ENCODE measurements at places on chromosomes 11 and 22. TPM values are rescaled to one million over a fixed set of nuclear protein-coding genes. Genes with fewer than 3 reads are reported as not detected.

Gene SYT13
- total RNA-seq = 6.0 TPM

Gene BAIAP2L2
- 4.9 TPM for total RNA-seq

Gene CRYBA4
- not detected for total RNA-seq

Gene GLB1L3
- not detected for total RNA-seq

Gene SMTNL1
- 0.18 TPM for total RNA-seq

Gene PACSIN3
- total RNA-seq = 72.8 TPM

Gene ZBTB16
- total RNA-seq = 12.7 TPM

Gene NPTXR
- 12.8 TPM for total RNA-seq

DNA sequence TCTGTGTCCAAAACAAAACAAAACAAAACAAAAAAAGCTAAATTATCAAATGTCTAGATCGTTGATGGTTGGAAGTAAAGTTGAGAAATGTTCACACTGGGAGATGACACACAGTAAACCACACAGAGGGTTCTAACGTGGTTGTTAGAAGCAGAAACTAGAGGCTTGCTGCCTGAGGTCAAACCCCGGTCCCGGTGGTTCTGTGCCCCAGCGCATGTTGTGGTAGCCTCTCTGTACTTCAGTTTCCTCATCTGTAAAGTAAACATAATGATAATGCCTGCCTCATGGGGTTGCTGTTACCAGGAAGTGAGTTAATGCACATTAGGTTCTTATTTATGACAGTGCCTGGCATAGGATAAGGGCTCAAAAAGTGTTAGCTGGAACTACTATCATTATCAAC lies 33.4 kb downstream of the PPARA start:
- H3K4me3 ChIP-seq = no peak overlapping the region
- no peaks in the 10 kb centered on the region for H3K27me3 ChIP-seq
- no peaks in the 10 kb centered on the region for H3K4me1 ChIP-seq
- H3K36me3 ChIP-seq = no peaks in the 10 kb centered on the region
- H3K27ac ChIP-seq = no peak overlapping the region

DNA sequence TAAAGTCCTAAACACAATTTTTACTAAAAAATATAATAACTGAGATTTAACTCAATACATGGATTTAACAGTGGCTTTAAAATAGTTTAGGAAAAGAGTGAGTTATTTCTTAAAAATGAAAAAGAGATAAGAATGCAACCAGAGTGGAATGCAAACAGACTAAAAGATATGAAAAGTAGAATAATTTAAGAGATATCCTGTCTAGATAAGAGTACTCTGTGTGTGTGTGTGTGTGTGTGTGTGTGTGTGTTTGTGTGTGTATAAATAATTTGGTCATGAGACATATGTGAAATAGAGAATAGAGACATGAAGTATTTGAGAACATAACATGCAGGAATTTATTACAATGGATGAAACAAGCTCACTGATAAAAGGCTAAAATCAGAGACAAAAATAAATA lies 986.9 kb upstream of the CHORDC1 start:
- H3K27me3 ChIP-seq = no peaks in the 10 kb centered on the region
- no peaks in the 10 kb centered on the region for H3K36me3 ChIP-seq
- H3K27ac ChIP-seq = no peak overlapping the region
- no peak for DNase-seq
- 0 out of 2 replicates have a peak, but pooled peaks cover 7% of the 10 kb centered on the region for H3K4me1 ChIP-seq

DNA sequence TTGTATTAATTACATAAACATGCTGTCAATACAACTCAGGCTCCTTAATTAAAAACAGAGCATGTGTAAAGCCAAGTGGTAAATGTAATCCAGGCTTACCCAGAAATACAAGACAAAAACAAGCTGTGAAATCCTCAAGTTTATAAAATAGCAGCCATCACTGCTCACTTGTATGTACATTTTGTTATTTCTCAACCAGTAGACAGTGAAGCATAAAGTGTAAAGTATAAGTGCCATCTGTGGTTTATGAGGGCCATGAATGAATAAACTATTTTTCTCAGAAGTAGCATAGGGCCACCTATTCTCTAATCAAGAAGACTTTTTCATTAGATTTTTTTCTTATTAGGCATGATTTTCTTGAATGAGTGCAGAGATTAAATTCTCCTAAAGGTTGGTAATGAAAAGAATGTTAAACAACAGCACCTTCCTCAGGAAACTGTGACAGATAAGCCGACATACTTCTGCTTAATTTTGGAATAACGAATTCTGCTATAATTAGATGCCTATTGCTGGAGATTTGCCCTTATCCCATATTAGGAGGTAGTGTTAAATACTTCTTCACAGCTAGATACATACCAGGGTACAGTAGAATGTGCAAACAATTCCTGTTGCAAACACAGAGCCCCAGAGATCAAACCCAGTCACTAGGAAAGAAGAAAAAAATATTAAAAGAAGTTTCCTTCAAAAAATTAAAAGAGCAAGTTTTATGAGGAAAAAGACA lies 13.0 kb downstream of the SLC5A12 start:
- no peak overlapping the region for H3K27ac ChIP-seq
- DNase-seq = no peak
- H3K27me3 ChIP-seq = no peaks in the 10 kb centered on the region

DNA sequence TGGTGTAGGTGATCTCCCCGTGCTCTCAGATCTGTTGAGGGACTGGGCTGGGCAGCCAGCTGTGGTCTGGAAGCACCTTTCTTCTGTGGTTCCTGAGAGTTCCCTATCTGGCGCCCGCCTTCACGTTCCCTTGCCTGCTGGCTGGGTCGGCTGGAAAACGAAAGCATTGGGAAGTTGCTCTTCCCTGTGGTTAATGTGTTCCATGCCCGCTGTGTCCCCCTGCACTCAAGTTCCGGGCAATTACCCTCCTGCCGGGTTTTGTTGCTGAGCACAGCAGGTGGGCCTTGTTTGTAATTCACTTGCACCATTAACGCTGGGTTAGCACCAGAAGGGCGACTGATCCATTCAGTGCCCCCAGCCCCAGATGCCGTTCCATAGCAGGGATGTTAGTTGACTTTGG lies 134.1 kb downstream of the GRIK4 start:
- no peak for DNase-seq
- no peaks in the 10 kb centered on the region for H3K36me3 ChIP-seq
- no peaks in the 10 kb centered on the region for H3K27me3 ChIP-seq
- no peak overlapping the region for H3K4me3 ChIP-seq

GRCh38 chr11:32318071-32319055 lies 117.0 kb downstream of the WT1 start:
- H3K4me1 ChIP-seq = no peaks in the 10 kb centered on the region
- H3K27ac ChIP-seq = no peak overlapping the region
- H3K27me3 ChIP-seq = no peaks in the 10 kb centered on the region
- no peak overlapping the region for H3K4me3 ChIP-seq

DNA sequence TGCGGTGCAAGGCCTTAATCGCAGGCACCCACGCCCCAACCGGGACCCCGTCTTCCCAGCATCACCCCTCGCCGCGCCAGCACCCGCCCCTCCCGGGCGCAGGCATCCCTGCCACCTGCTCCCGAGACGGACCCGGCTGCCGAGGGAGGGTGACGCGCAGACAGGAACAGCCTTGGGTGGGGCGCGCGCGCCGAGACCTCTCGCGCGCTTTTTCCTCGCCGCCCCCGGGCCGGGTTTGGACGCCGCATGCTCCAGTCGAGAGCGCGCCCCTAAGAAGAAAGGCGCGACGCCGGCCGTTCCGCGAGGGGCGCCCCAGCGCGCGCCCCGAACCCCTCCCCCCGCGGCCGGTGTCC lies 504 bp downstream of the CFL1 start:
- no peaks in the 10 kb centered on the region for H3K27me3 ChIP-seq
- peak overlapping the region; percentile 95 for H3K27ac ChIP-seq
- peaks cover 9% of the 10 kb centered on the region for H3K36me3 ChIP-seq
- peaks cover 15% of the 10 kb centered on the region for H3K4me1 ChIP-seq
- peak; percentile 56 for DNase-seq

GRCh38 chr11:36617543-36618362 lies 19.7 kb upstream of the RAG2 start:
- no peaks in the 10 kb centered on the region for H3K36me3 ChIP-seq
- no peaks in the 10 kb centered on the region for H3K27me3 ChIP-seq
- H3K4me1 ChIP-seq = no peaks in the 10 kb centered on the region
- no peak overlapping the region for H3K4me3 ChIP-seq

- no peak for DNase-seq
- H3K4me1 ChIP-seq = no peaks in the 10 kb centered on the region
- no peak overlapping the region for H3K27ac ChIP-seq
- no peak overlapping the region for H3K4me3 ChIP-seq
Measured at GRCh38 chr22:44573451-44573850, 75.4 kb upstream of the RTL6 start.

GRCh38 chr11:10651656-10652361 lies 41.7 kb downstream of the IRAG1 start:
- H3K36me3 ChIP-seq = no peaks in the 10 kb centered on the region
- DNase-seq = no peak
- H3K4me1 ChIP-seq = peaks cover 62% of the 10 kb centered on the region
- H3K27ac ChIP-seq = no peak overlapping the region

Data from Caco-2 (cell line).